MCF 10A (cell line): ENCODE measurements at places on chromosomes 11 and 22.

DNA sequence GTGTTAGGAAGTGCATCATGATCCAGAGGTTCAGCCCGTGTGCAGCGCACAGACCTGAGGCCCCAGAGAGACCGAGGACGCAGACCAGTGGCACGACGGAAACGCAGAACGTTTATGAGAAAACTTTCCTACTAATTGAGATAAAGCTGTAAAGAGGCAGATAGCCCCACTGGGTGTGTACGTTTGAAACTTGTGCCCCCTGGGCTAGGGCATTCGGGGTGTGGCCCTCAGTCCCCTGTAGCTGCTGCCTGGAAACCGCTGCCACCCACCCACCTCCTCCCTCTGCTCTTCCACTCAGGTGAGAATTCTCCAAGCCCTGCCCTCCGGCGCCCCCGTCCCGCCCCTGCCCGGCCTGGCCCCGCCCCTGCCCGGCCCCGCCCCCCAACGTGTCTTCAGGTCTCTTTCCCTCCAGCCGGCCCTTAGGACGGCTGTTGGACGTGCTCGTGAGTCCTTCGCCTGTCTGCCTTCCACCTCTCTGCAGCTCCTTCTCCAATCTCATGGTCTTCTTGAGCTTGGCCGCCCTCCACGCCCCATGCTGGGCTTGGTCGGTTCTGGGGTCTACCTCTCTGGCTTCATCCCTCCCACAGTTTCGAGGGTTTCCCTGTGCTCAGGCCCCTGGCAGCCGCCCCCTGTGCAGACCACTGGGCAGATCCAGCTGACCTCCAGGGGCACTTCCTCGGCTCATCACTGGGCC lies 12.1 kb downstream of the MAPK8IP2 start:
- DNase-seq = peak; percentile 18

GRCh38 chr22:16699326-16699725 lies 106.7 kb upstream of the CCT8L2 start:
- DNase-seq = no peak

- no peak for DNase-seq
Measured at GRCh38 chr11:109706945-109707344, 285.0 kb downstream of the C11orf87 start.

DNA sequence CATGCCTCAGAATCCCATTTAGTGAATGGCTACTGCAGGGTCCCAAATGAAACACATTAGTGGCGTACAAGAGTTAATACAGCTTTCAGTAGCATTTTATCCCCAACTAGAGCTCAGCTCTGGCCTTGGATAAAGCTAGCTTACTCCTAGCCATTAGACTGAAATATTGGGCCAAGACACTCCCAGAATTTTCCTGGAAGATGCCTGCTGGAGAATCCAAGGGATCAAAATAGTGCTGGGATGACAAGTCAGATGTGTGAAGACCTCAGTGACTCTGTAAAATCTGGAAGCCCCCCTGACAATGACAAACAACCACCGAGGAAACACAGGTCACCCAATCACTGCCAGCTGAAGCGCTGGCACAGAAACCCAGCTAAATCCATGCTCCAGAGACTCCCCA lies 303.1 kb upstream of the SORL1-AS1 start:
- DNase-seq = no peak

DNA sequence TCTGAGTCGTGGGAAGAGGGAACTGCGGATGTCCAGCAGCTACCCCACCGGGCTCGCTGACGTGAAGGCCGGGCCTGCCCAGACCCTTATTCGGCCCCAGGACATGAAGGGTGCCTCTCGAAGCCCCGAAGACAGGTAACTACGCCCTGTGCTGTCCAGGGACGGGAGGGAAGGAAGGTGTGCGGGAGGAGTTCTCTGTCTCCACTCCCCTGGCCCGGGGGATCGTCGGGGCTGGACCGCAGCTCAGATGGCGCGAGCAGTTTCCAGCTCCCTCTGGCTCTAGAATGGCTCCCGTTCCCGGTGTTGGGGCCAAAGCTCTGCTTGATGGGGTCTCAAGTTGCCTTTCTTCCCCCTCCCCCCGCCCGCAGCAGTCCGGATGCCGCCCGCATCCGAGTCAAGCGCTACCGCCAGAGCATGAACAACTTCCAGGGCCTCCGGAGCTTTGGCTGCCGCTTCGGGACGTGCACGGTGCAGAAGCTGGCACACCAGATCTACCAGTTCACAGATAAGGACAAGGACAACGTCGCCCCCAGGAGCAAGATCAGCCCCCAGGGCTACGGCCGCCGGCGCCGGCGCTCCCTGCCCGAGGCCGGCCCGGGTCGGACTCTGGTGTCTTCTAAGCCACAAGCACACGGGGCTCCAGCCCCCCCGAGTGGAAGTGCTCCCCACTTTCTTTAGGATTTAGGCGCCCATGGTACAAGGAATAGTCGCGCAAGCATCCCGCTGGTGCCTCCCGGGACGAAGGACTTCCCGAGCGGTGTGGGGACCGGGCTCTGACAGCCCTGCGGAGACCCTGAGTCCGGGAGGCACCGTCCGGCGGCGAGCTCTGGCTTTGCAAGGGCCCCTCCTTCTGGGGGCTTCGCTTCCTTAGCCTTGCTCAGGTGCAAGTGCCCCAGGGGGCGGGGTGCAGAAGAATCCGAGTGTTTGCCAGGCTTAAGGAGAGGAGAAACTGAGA lies 1.4 kb downstream of the ADM start:
- peak; percentile 40 for DNase-seq

DNA sequence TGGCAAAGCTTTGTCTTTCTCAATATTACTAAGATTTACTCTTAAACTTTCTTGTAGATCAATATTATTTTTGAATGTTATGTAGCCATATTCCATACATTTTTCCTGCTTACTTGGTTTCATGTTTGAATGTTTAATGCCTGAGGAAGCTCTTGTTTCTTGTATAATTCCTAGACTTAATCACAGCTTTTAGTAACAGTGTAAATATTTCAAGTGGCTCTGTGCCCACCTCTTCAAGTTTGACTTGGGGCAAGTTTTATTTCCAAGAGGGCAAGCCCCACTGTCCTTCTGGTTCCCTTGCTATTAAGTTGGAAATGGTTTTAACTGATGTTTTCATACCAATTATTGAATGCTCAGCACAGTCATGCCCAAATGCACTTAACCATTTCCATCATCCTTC lies 1004.1 kb downstream of the OPCML start:
- DNase-seq = no peak

DNA sequence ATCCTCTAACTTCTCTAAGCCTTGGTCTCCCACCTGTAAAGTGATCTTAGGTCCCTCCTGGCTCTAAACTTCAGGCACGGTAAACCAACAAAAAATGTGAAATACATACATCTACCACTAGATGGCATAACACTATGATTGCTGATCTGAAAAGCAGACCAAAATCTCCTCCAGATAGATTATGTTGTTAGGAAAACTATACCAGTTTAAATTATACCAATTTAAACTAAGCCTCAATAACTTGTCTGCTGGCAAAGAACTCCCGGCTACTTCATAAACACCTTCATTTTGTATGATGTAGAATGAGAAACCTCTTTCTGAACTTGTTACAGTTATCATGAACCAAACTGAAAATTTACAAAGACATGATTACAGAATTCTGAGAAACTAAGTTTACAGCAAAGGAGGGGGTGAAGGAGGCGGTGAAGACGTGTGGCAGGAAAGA lies 85.9 kb downstream of the SBF2 start:
- peak; percentile 58 for DNase-seq

DNA sequence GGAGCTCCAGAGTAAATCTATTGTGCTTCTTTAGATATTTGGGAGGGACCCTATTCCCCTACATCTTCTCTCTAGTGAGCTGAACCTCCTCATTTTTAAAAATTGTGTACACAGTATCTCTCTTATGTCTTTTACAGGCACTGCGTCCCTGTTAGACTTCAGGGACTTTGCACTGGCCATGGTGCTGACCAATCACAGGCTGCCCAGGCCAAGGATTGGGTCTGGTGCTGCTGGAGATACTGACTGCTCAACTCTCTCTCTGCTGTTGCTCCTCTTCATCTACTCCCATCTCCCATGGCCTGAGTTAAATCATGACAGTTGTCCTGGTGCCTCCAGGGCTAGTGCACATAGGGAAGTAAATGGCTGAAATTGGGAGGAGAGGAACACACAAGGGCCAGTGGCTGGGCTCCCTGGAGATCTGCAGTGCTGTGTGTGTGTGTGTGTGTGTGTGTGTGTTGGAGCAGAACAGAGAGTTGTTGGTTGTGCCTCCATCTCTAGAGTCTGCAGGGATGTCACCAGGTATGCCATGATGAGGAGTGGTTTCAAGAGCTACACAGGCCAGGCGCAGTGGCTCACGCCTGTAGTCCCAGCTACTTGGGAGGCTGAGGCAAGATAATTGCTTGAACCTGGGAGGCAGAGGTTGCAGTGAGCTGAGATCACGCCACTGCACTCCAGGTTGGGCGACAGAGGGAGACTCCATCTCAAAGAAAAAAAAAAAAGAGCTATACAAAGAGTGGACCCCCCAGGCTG lies 155.3 kb downstream of the ST3GAL4 start:
- DNase-seq = no peak

DNA sequence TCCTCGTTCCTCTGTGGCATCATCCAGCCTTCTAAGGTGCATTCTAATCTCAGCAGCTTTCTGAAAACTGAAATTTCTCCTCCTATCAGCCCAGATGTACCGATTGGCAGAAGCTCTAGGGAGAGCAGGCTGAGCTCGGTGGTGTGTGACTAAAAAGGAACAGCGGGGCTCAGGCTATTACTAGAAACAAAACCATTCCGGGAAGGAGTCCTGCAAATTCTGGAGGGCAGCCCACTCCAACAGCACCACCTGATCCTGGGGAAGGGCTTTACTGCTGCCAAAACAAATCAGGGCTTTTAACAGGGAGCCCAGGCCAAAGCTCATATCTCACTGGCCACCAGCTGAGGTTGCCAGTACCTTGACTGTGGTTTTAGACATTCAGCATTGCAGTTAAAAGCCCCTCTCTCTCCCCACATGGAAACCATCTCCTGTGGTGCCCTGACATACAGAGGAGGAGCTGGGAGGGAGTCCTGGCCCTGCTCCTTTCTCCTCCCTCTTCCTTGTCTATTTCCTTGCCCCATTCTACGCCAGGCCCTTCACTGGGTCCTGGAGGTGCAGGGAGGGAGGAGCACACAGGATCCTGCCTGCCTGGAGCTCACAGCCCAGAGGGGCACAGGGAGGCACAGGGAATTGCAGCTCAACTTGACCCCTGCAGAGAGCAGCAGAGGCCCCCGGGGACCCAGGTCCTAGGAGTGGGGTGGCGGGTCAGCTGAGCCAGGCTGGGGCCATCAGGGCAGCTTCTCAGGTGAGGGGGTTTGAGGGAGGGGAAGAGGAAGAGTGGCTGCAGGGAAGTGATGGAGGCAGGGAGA lies 889 bp downstream of the PLAAT4 start:
- no peak for DNase-seq

DNA sequence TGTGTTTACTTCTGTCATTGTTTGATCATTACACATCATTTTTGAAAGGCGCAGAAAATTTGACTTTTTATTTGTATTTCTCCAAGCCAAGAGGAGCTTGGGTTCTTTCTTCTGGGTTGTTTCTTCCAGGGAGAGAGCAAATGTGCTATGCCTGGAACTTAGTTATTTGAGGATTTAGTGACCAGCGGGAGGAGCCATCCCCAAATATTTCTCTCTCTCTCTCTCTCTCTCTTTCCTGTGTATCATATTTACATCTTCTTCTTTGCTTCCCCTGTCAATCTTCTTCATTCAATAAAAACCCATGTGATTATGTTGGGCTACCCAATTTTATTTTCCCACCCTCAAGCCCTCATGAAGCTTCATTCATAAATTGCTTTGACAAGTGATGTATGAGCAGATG lies 534.5 kb downstream of the LRRC4C start:
- DNase-seq = no peak

GRCh38 chr11:34824425-34824824 lies 91.8 kb downstream of the APIP start:
- DNase-seq = no peak

- DNase-seq = no peak
Measured at GRCh38 chr22:44271732-44272400, 40.9 kb downstream of the SHISAL1 start.

DNA sequence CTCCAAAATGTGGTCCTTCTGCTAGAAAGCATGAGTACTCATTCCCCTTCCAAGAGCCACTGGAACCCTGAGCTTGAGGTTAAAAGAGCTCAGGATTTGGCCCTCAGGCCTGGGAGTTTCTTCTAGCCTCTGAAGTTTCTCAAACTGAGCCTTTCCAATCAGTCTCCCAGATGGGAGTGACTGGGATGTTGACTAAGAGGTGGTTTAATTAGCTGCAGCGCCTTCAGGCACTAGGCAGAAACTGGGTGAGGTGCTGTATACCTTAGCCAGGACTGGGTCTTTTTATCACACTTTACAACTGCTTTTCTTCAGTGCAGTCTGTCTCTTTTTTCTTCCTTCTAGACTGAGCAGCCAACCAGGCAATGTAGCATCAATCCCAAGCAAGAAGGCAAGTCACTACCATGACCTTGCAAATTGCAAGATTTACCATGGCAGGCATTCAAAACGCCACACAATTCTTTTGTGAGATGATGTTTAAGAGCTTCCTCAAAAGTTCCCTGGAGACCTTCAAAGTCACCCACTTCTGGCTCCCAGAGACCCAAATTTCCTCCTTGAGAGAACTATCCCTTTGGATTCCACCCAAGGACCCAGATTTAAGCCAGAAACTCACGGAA lies 93.0 kb downstream of the SLC1A2 start:
- no peak for DNase-seq

DNA sequence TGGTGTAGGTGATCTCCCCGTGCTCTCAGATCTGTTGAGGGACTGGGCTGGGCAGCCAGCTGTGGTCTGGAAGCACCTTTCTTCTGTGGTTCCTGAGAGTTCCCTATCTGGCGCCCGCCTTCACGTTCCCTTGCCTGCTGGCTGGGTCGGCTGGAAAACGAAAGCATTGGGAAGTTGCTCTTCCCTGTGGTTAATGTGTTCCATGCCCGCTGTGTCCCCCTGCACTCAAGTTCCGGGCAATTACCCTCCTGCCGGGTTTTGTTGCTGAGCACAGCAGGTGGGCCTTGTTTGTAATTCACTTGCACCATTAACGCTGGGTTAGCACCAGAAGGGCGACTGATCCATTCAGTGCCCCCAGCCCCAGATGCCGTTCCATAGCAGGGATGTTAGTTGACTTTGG lies 134.1 kb downstream of the GRIK4 start:
- no peak for DNase-seq

DNA sequence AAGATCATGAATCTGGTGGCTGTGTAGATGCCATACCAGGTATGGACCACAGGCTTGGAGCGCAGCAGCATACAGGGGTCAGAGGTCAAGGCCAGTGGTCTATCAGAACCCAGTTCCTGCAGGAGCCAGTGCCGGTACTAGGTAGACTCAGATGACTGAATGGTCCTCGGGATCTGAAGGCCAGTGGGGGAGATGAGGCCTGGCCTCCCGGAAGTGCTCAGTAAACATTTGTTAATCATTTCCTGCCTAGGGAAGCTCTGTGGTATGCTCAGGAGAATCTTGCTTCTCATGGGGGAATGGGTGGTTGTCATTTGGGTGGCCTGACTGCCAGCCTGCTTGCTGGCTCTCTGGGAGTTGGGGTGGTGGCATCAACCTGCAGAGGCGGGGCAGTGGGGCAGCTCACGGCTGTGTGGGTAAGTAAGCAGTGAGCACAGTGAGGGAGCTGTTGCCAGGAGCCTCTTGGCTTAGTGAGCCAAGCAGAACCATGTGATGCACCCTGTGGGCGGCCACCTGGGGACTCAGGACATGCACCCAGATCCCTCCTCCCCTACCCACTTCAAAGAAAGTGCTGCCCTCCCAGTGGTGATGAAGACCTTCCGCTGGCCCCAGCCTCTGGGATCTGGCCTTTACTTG lies 33.0 kb downstream of the PTPRJ start:
- DNase-seq = no peak
